Neural progenitor cell (in vitro differentiated cells): ENCODE measurements at places on chromosomes 4 and X.

GRCh38 chr4:183797011-183797444, 108.1 kb upstream of the STOX2 start:
- no peak overlapping the region for H3K27ac ChIP-seq
- H3K36me3 ChIP-seq = no peaks in the 10 kb centered on the region
- peaks cover 78% of the 10 kb centered on the region for H3K27me3 ChIP-seq
- H3K4me1 ChIP-seq = peaks cover 9% of the 10 kb centered on the region
- H3K4me3 ChIP-seq = peak overlapping the region; percentile 52
- DNase-seq = peak; percentile 35

DNA sequence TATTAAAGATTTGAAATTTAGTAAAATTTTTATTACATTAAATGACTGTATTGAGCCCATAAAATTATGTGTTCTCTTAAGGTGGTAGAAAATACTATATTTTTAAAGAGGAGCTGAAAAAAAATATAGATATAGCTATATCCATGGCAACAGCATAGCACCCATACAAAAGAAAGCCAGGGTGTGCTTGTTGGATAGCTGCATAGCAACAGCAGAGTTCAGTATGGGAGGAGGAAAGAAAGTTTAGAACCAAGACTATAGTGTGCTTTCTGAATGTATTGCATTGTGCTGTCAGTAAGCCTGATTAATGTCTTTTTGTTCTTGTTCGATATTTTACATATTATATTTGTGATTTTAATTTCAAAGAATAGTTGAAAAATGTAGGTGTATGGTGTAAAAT, 78.4 kb downstream of the GRID2 start:
- no peak overlapping the region for H3K4me3 ChIP-seq
- no peak for DNase-seq
- H3K4me1 ChIP-seq = no peaks in the 10 kb centered on the region
- no peaks in the 10 kb centered on the region for H3K27me3 ChIP-seq
- H3K36me3 ChIP-seq = no peaks in the 10 kb centered on the region

DNA sequence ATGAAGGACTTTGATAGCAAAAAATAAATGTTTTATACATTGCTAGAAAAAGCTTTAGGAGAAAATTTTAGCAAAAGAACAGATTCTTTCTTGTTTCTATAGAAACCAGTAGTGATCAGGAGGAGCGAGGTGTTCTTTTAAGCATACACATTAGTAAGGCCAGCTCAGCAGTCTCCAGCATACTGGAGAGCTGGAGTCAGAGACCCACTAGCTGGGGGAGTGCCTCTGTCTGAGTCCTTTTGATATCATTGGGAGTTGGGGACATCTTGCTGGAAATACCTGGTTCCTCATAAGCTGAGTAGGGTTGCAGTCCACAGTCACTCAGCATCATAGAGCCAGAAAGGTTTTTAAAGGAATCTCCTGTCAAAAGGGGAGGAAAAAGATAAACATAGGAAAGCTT, 67.4 kb downstream of the AFF2 start:
- H3K36me3 ChIP-seq = no peaks in the 10 kb centered on the region
- no peaks in the 10 kb centered on the region for H3K4me1 ChIP-seq
- H3K4me3 ChIP-seq = no peak overlapping the region
- DNase-seq = no peak

DNA sequence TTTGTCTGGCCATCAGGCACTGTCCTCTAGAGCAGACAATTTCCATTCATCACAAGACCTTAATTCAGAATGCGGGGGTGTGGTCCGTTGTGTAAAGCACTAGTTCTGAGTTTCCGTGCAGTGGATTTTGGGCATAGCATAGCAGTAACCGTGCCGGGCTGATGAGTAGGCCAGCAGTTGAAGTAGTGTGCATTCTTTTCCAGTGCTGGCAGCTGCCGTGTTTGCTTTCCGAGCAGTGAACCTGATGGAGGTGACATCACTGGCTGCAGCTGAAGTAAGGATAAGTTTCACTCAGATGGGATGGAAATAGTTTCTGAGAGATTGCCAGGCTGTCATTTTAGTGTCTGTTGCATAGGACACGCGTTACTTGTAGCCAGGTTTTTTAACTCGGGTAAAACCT, 107.0 kb upstream of the STIM2 start:
- no peaks in the 10 kb centered on the region for H3K4me1 ChIP-seq
- H3K4me3 ChIP-seq = no peak overlapping the region
- no peaks in the 10 kb centered on the region for H3K36me3 ChIP-seq
- no peak for DNase-seq

GRCh38 chrX:68292471-68292870, 140.8 kb downstream of the OPHN1 start:
- no peaks in the 10 kb centered on the region for H3K36me3 ChIP-seq
- no peaks in the 10 kb centered on the region for H3K4me1 ChIP-seq
- no peak for DNase-seq
- no peak overlapping the region for H3K27ac ChIP-seq

- no peaks in the 10 kb centered on the region for H3K36me3 ChIP-seq
- no peaks in the 10 kb centered on the region for H3K27me3 ChIP-seq
- DNase-seq = no peak
- H3K4me1 ChIP-seq = no peaks in the 10 kb centered on the region
- H3K4me3 ChIP-seq = no peak overlapping the region
Measured at GRCh38 chr4:182835006-182835740, 82.0 kb downstream of the DCTD start.

- no peak overlapping the region for H3K4me3 ChIP-seq
- no peaks in the 10 kb centered on the region for H3K27me3 ChIP-seq
- no peak overlapping the region for H3K27ac ChIP-seq
- no peak for DNase-seq
- no peaks in the 10 kb centered on the region for H3K36me3 ChIP-seq
- H3K4me1 ChIP-seq = no peaks in the 10 kb centered on the region
Measured at GRCh38 chr4:28167411-28167810, 1306.8 kb downstream of the STIM2 start.

DNA sequence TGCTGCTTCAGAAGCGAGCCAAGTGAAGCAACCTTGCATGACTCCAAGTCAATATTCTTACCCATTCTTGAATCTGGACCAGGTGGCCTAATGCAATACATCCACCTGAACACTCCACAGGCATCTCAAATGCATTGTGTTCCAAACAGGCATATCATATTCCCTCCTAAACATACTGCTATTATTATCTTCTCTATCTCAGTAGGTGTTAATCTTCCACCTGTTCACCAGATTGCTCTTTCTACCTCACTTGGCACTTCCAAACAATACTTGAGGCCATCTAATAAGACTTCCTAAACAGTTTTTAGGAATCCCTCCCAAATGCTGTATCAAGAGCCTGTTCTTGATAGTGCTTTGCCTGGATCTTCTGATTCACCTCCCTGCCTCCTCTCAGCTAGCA, 90.7 kb downstream of the GPRIN3 start:
- H3K4me1 ChIP-seq = peaks cover 12% of the 10 kb centered on the region
- no peak overlapping the region for H3K4me3 ChIP-seq
- H3K27ac ChIP-seq = no peak overlapping the region
- H3K27me3 ChIP-seq = no peaks in the 10 kb centered on the region

- no peak overlapping the region for H3K4me3 ChIP-seq
- no peaks in the 10 kb centered on the region for H3K4me1 ChIP-seq
- no peaks in the 10 kb centered on the region for H3K36me3 ChIP-seq
- H3K27ac ChIP-seq = no peak overlapping the region
- DNase-seq = no peak
Measured at GRCh38 chrX:110012818-110013485, 10.0 kb downstream of the TMEM164 start.

- no peaks in the 10 kb centered on the region for H3K4me1 ChIP-seq
- H3K4me3 ChIP-seq = no peak overlapping the region
- DNase-seq = no peak
- no peak overlapping the region for H3K27ac ChIP-seq
Measured at GRCh38 chrX:117752745-117753144, 363.9 kb downstream of the KLHL13 start.

GRCh38 chr4:142850478-142850877, 4.4 kb upstream of the INPP4B start:
- peak; percentile 15 for DNase-seq
- peaks cover 44% of the 10 kb centered on the region for H3K27me3 ChIP-seq
- H3K27ac ChIP-seq = no peak overlapping the region
- no peaks in the 10 kb centered on the region for H3K36me3 ChIP-seq

DNA sequence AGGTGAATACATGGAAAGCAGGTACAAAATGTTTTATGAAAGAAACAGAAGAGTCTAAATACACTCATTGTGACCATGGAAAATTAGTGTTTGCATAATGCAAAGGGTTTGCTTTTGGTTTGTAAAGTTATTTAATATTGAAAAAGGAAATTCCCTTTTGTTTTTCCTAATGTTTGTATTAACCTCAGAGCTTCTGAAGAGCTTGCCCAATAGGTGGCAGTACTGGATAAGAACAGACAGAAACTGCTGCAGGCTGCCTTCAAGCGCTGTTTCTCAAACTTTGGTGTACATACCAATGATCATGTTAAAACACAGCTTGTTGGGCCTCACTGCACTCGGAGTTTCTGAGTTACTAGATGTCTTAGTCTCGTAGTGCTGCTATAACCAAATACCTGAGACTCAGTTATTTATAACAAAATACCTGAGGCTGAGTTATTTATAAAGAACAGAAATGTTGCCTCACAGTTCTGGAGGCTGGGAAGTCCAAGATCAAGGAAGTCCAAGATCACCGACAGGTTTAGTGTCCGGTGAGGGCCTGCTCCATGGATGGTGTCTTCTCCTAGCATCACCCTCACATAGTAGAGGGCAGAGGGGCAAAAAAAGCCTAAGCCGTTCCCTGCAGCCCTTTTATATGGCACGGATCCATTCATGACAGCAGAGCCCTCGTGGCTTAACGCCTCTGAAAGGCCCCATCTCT, 54.2 kb downstream of the SUPT20HL2 start:
- H3K4me3 ChIP-seq = no peak overlapping the region
- no peak overlapping the region for H3K27ac ChIP-seq
- H3K4me1 ChIP-seq = no peaks in the 10 kb centered on the region
- peak; percentile 79 for DNase-seq
- H3K27me3 ChIP-seq = no peaks in the 10 kb centered on the region

DNA sequence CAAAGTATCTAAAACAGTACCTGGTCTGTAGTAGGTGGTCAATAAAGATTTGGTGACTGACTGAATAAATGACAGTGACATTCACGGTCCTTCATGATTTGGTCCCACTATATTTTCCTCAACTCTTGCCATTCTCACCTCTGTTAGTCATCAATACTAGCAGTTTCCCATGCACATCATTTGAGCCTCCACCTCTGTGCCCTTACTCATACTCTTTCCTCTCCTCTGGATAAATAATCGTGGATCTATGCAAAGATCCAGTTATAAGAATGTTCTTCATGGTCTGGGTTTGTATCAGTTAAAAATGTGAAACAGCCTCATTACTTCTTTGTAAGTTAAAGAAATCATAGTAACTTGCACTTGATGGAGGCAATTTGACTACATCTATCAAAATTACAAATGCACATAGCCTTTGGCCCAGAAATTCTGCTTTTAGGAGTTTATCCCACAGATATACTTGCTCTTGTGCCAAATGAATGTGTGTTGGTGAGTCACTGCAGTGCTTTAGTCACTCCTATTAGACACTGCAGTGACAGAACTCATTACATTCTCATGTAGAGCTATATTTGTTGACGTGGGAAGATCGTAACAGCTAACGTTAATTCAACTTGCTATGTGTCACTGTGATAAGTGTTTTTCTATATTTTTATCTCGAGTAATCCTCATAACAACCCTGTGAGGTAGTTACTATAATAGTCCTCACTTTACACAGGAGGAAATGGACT, 121.9 kb upstream of the SMIM10 start:
- no peak overlapping the region for H3K4me3 ChIP-seq
- no peaks in the 10 kb centered on the region for H3K36me3 ChIP-seq
- no peak for DNase-seq
- H3K4me1 ChIP-seq = no peaks in the 10 kb centered on the region
- H3K27me3 ChIP-seq = no peaks in the 10 kb centered on the region
- no peak overlapping the region for H3K27ac ChIP-seq

GRCh38 chr4:183831683-183832082, 73.4 kb upstream of the STOX2 start:
- H3K36me3 ChIP-seq = no peaks in the 10 kb centered on the region
- no peaks in the 10 kb centered on the region for H3K27me3 ChIP-seq
- DNase-seq = no peak
- H3K4me1 ChIP-seq = no peaks in the 10 kb centered on the region
- no peak overlapping the region for H3K27ac ChIP-seq

- peak; percentile 57 for DNase-seq
- H3K36me3 ChIP-seq = no peaks in the 10 kb centered on the region
- no peak overlapping the region for H3K27ac ChIP-seq
- H3K4me1 ChIP-seq = peaks cover 8% of the 10 kb centered on the region
- H3K27me3 ChIP-seq = no peaks in the 10 kb centered on the region
Measured at GRCh38 chrX:6021316-6022091, 207.2 kb downstream of the NLGN4X start.

DNA sequence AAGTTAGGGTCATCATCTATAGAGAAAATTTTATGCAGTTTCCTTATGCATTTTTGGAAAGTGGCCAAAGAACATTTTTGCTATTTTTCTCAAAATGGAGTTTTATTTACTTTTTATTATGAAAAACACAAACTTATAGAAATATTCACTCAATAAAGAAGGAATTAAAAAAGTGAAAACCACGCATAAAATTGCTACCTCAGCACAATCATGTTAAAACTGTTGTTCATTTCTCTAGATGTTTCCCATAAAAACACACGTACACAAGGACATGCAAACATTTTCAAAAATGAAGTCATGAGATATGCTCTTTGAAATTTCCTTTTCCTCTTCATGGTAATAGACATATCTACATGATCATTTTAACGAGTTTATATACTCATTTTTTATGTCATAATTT, 536.8 kb upstream of the MAGEB18 start:
- no peak overlapping the region for H3K4me3 ChIP-seq
- H3K36me3 ChIP-seq = no peaks in the 10 kb centered on the region
- no peaks in the 10 kb centered on the region for H3K4me1 ChIP-seq
- H3K27me3 ChIP-seq = no peaks in the 10 kb centered on the region
- no peak overlapping the region for H3K27ac ChIP-seq

DNA sequence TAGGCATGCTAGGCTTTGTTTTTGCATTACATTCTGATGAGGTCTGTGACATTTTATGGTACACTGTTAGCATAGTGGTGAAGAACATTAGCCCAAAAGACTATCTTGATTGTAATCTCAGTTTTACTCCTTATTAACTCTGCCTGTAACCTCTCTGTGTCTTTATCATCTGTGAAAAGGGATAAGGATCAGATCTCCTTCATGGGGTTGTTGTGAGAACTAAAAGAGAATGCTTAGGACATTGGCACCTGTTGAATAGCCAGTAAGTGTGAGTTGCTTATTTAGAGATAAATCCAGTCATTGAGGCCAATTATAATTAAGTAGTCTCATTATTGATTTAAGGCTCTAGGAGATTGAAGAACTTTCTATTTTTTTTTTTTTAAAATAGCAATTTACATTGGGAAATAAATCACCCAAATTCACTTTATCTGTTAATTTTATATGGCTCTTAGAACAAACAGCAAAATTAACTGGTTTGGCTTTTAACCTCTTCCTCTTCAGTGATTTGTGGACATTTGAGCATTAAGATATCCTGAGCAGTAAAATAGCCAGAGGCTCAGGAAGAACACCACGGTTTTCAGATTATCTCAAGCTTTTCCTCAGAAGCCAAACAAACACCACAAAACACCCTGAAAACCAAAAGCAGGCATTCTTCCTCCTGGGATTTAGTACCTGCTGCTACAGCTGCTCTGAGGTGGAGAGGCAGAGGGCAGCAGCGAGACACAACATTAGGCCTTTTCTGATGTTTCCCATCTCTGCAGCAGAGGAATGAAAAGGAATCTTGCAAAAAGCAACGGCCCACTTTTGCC, 192.9 kb downstream of the ARHGAP10 start:
- no peaks in the 10 kb centered on the region for H3K36me3 ChIP-seq
- peak; percentile 79 for DNase-seq
- H3K27ac ChIP-seq = peak overlapping the region; percentile 13
